GM03348 (cell line): ENCODE measurements at places on chromosomes 13 and 19.

GRCh38 chr19:44807652-44808462 lies 1.0 kb upstream of the BCAM start:
- peak; percentile 64 for DNase-seq

DNA sequence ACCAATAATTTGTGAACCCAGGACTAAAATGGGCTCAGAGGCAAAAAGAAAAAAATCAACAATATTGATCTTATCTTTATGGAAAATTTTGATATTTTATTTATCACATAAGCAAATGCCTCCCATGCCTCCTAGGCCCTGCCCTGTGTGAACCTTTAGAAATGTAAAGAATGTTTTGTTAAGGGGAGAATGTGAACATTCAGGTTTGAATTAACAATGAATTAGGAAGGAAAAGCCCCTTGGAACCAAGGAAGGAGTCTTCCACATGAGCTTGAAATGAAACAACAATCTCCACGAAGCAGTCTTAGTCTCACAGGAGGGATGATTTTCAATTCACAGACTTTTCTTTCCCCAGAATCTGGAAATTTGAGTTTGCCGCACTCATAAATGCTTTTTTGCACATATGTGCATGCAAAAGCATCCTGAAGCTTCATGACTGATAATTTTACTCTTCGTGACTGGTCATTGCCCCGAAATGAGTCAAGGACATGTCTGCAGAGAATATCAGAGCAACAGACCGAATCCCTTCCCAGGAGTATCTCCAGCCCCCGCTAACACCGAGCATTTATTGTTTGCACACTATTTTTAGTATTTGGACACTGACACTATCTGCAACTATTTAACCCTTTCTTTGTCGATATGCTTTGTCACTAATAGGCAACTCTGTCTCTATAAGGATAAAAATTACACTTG lies 135.2 kb downstream of the DCT start:
- DNase-seq: no peak

DNA sequence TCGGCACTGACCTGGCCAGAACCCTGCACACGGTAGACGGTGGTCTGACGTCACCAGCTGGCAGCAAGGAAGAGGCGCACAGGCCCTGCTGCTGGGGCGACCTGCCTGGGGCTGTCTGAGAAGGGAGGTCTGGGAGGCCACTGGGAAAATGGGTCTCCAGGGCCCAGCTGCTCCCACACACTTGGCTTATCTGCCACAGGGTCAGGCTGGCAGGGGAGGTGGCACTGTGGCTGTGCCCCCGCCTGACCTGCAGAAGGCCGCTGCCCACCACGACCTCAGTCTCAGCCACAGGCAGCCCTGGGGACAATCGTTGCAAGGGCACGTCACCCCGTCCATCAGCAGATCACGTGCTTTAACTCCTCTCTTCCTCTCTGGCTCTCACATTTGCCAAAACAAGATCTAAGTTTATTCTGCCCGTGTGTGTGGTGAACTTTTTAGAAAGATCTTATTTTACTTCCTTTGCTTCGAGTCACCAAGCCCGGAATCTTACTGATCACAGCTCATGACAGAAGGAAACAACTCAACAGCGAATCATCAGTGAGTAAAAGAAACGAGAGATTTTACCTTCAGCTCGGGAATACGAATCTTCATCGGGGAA lies 45.2 kb upstream of the RANBP3 start:
- peak; percentile 50 for DNase-seq

GRCh38 chr19:7670790-7671189 lies 1.9 kb downstream of the RETN start:
- DNase-seq: no peak

DNA sequence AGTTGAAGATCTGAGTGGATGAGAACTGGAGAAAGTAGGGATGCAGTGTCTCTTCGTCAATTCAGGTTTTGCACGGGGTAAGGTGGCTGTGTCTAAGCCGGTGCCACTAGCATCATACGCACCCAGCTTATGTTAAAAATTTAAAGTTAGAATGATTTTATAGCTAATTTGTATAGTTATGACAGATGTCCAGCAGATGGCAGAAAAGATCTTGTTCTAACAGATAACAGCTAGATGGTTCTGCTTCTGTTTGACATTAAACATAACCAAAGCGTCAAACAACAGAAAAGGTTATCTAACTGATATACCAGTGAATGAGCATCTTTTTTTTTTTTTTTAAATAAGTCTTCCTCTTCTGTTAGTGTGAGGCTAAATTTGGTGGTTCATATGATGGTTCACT lies 18.8 kb upstream of the EDDM13 start:
- DNase-seq: peak; percentile 70

- DNase-seq: peak; percentile 83
These were observed 843 bp downstream of the ANO8 start for GRCh38 chr19:17333611-17334413.

- DNase-seq: peak; percentile 90
These were observed 8.6 kb upstream of the NUP62 start for GRCh38 chr19:49937750-49938381.

DNA sequence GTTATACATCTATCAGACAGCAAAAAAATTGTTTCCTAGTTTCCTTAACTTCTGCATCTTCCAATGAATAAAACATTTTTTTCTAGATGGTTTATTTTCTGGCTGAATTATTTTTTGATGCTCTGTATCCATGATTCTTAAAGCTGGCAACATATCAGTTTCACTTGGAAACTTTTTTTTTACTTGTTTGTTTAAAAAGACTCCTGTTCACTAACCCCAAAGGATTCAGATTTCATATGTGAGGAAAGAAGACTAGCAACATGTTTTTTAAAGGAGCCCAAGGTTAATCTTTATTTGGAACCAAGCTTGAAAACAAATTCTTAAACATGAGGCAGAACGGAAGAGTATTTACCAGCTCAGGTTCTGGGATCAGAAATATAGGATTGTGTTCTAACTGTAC lies 632.3 kb downstream of the SLITRK6 start:
- DNase-seq: no peak

DNA sequence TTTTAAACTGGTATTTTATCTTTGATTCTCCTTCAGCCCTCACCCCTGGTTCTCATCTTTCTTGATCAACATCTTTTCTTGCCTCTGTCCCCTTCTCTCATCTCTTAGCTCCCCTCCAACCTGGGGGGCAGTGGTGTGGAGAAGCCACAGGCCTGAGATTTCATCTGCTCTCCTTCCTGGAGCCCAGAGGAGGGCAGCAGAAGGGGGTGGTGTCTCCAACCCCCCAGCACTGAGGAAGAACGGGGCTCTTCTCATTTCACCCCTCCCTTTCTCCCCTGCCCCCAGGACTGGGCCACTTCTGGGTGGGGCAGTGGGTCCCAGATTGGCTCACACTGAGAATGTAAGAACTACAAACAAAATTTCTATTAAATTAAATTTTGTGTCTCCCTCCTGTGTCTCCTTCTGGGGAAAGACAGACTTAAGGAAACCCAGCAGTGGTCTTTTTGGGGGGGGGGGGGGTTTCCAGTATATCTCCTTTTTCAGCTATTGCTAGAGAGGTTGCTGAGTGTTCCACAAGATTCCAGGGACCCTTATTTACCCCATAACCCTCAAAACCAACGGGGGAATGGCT lies 1.5 kb upstream of the RAD23A start:
- no peak for DNase-seq

DNA sequence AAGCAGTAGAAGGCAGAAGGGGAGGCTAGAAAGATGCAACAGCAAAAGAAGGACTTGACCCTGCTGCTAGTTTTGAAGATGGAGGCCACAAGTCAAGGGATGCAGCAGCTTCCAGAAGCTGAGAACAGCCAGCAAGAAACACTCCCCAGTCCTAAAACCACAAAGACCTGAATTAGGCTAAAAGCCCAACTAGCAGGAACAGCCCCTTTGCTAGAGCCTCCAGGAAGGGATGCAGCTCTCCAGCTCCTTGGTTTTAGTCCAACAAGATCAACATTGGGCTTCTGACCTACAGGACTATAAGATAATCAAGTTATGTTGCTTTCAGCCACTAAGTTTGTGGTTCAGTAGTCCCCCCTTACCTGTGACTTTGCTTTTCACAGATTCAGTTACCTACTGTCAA lies 10.5 kb upstream of the LATS2 start:
- no peak for DNase-seq

DNA sequence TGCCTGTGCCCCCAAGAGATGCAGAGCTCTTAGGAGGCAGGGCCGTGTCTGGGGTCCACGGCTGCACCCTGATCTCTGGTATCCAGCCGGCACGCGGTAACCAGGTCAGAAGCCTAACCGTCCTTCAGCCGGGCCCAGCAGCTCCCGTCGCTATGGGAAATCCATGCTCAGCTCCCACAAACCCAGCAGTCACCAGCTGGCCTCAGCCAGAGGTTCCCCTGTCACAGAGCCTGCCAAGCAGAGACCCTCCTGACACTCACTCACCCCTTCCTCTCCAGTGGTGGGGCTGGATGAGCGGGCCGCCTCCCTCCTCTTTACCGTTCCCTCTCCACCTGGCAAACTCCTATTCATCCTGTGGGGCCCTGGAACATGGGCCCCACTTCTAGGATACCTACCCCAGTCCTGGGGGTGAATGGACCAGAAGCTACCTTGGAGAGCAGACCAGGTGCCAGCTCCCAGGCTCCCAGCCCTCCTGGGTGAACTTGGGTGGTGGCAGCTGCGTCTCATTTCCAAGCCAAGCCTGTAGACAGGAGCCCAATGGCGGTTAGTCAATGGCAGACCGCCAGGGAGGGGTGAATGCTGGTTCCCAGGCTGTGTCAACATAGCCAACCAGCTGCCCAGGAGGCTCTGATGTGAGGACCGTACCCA lies 21.4 kb upstream of the TCF3 start:
- DNase-seq: no peak

- DNase-seq: no peak
These were observed 27.6 kb upstream of the SLC35E1 start for GRCh38 chr19:16599655-16600346.

- DNase-seq: no peak
These were observed 1635.2 kb downstream of the EFNB2 start for GRCh38 chr13:104900191-104900817.

GRCh38 chr13:99208845-99209527 lies 8.3 kb downstream of the UBAC2 start:
- DNase-seq: no peak

DNA sequence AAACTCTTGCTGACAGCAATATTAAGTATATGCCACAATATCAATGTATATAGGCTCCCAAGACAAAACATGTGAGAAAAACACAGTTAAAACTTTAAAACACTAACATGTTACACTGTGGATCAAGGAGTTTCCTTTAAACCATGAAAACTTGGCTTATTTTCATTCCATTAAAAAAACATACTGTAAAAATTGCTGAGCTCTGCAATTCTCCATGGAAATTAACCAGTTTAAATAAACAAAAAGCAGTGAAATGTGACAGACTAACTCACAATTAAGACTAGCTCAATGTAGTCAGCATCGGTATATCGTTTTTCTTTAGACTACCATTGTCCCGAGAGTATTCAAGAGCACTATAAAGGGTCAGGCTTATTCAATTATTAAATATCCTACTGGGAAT lies 930.5 kb upstream of the SLITRK1 start:
- DNase-seq: no peak

GRCh38 chr13:96475103-96475502 lies 385.2 kb downstream of the HS6ST3 start:
- DNase-seq: no peak

DNA sequence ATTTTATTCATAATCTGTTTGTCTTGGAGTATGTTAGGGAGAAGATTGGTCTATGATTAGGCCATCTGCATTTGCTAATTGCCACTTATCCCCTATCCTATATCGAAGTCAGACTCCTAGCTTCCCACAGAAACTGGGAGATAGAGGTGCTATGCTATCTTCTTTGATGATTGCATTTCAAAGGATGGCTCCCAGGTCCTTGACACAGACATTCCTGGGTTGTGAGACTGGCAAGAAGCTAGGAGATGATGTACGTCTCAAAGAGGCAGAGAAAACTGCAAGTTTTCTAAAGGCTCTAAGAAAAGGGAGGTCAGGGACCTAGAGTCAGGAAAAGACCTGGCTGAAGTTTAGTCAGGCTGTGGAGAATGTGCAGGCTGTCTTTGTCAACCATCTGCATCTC lies 1251.9 kb downstream of the PCDH17 start:
- DNase-seq: no peak

DNA sequence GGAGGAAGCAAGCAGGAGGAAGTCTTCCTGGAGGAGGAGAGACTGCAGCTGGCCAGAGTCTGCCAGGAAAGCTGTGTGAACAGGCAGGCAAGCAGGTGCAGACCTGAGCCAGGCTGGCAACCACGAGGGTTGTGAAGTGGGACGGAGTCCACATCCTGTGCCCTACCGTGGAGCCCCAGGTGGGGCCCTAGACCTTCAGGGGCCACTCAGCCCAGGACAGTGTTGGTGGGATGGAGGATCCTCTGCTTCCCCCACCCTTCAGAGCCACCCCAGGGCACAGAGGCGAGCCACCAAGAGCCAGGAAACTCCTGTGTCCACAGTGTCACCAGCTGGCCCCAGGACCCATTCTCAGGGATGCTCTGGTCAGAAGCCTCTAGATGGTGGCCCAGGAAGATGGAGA lies 8.4 kb upstream of the VSTM2B start:
- DNase-seq: no peak

GRCh38 chr19:38475176-38475575 lies 41.7 kb downstream of the RYR1 start:
- DNase-seq: no peak

DNA sequence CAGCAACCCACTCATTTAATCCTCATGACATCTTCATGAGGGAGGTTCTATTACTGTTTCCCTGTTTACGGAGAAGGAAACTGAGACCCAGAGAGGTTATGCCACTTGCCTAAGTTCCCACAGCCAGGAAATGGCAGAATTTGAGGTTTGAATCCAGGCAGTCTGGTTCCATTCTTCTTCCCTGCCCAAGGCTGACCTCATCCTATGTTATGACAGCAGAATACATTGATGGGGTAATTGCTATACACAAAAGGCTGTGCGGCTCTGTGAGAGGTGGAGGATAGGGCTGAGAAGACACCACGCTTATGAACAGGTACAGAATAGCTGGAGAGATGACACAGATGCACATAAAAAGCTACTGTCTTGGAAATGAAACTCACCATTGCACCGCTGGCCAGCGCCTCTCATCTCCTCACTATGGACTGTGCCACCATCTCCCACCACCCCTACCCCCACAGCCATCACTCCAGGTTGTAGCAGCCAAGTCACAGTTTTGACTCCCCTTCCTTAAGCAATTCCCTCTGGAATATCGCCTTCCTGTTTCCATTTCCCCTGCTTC lies 11.5 kb downstream of the MAG start:
- DNase-seq: no peak

DNA sequence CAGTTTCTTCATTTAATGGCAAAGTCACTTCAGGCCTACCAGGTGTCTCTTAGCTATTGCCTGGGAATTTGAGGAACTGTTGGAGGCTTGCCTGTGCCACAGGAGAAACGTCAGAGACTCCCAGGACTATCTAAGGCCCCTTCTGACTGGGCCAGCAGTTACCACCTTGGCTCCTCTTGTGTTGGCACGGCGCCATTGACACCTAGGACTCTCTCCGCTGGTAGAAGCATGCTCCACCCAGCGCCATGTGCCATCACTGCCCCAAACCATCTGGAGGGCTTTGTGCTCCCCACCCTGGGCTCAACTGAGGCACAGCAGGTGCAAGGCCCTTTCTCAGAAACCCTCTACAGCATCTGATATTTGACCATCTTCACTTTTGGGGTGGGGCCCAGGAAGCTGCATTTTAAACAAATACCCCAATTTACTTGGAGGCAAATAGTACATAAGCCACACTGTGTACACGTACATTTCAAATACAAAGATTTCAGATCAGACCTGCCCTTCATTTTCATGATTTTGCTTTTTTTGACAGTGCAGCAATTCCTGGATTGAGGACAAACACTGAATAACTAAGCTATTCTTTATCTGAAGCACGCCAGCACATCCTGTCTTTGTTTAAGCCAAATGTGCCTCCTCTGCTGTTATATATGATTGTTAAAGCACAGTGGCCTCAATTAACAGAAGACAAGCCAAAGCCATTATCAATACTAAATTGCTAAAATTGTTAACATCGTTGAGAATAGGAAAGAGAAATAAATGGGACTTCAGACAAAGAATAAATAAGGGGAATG lies 59.9 kb upstream of the TPP2 start:
- no peak for DNase-seq
